ENCODE measurements at places on chromosomes 2 and 18.

- DNase-seq = no peak
These were observed 115.2 kb downstream of the ZEB2 start for GRCh38 chr2:144404586-144405314.

DNA sequence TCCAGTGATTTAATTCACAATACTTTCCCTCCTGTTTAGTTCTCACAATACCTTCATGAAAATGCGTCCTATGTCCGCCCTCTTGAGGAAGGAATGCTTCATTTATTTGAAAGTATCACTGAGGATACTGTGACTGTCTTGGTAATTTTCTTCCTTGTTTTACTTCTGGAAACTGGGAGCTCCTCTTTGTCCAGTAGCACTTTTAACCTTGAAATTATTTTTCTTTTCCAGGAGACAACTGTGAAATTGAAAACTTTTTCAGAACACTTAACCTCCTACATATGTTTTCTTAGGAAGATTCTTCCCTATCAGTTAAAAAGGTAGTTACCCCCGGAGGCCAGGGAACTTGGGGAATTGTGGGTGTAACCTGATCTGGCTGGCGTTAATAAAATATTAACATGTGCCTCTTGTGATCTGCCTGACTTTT is 58.9 kb upstream of the STON1 start:
- DNase-seq = no peak

DNA sequence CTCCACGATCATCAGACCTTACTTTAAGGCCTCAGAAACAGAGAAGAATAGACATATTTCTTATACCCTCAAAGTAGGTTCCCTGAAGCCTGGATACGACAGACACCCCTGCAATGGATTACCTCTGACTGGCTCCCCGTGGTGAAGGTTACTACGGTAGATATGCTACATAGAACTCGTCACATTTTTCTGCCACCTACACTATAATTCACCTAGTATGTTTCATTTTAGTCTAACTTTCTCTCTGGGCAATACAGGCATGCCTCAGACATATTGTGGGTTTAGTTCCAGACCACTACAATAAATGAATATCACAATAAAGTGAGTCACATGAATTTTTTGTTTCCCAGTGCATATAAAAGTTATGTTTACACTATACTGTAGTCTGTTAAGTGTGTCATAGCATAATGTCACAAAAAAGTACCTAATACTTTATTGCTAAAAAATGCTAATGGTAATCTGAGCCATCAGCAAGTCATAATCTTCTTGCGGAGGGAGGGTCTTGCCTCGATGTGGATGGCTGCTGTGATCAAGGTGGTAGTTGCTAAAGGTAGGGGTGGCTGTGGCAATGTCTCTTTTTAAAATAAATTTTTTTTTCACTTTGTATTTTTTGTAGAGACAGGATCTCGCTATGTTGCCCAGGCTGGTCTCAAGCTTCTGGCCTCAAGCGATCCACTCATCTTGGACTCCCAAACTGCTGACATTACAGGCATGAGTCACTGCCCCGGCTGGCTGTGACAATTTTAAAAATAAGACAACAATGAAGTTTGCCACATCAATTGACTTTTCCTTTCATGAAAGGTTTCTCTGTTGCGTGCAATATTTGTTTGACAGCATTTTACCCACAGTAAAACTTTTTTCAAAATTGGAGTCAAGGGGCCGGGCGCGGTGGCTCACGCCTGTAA is 64.6 kb downstream of the TGIF1 start:
- DNase-seq = no peak

- no peak for DNase-seq
These were observed 562.9 kb downstream of the PIK3C3 start for GRCh38 chr18:42517896-42518295.

DNA sequence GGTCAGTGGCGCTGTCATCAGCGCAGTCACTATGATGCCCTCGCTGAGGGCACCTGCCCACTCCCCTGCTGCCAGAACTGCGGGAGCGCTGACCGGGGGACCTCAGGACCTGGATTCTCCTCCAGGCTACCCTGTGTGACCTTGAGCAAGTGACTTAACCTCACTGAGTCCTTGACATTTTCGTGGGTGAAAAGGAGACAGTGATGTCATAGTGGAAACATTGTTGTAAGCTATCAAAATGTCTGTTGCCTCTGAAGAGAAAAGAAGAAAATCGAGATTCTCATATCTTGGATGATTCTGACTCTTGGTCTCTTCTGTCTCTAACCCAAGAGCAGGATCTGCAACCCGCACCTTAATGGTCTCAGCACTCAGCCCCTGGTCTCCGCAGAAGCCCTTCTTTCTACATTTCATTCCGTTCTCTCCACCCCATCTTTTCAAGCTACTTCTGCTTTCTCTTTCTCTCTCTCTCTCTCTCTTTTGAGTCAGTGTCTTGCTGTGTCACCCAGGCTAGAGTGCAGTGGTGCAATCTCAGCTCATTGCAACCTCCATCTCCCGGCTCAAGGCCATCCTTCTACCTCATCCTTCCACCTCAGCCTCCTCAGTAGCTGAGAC is 978 bp upstream of the TUBA4A start:
- peak; percentile 48 for DNase-seq

- DNase-seq = no peak
These were observed 48.4 kb upstream of the HAAO start for GRCh38 chr2:42840760-42841159.

DNA sequence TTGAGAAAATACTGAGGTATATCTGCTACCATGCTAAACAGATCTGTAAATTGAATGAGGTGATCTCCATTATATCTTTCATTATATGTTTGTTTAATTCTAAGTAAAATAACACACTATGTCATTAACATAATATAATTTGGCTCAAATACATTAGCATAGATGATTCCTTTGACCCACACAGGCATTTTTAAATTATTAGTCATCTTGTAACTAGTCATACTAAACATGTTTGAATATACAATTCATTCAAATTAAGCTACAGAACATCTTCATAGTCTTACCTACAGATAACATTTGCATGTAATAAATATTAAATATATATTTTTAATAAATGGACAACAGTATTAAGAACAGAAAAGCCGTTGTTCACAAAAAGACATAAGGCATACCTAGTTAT is 52.7 kb upstream of the KYNU start:
- DNase-seq = no peak

- DNase-seq = no peak
These were observed 95.2 kb upstream of the HS6ST1 start for GRCh38 chr2:128413718-128414341.

- DNase-seq = no peak
These were observed 299.1 kb upstream of the SLC14A2 start for GRCh38 chr18:45316127-45316526.

GRCh38 chr2:70959271-70959761 is 19.1 kb upstream of the ANKRD53 start:
- DNase-seq = no peak

- no peak for DNase-seq
These were observed 102.1 kb upstream of the HS6ST1 start for GRCh38 chr2:128420776-128421175.

Data from activated naive CD8-positive, alpha-beta T cell treated with anti-CD3 and anti-CD28 coated beads, Interleukin-2, amount 10 ng/mL, durations not matched to agents 7 days and 5 days (primary cell).